ENCODE measurements at places on chromosomes 1 and 21. TPM values are rescaled to one million over a fixed set of nuclear protein-coding genes. Genes with fewer than 3 reads are reported as not detected.

SYCP1 gene
- not detected for total RNA-seq

DNA sequence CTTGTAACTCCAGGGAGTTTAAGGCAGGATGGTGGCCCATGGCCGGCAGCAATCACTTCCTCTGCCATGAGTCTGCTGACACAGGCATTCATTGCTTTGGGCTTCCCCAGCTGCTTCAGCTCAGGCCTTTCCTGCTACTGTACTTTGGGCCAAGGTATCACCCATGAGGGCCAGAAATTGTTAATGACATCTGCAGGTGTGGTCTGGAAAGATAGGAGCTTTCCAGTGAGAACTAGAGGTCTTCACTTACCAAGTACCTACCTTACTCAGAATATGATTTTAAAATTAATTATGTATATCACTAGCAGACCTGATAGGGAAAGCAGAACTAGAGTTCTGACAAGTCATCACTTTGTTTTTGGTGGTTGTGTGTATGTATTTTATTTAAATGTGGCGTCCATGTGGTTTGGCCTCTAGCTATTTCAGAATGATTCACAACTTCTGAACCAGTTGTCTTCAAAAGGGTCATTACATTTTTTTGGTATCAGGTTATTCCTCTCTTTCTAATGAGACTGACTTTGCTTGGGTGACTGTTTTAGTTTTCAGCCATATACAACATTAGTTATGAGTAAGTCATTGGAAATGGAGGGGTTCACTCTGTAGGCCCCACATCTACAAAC is 2.7 kb downstream of the RGL1 start:
- DNase-seq, result no peak

DNA sequence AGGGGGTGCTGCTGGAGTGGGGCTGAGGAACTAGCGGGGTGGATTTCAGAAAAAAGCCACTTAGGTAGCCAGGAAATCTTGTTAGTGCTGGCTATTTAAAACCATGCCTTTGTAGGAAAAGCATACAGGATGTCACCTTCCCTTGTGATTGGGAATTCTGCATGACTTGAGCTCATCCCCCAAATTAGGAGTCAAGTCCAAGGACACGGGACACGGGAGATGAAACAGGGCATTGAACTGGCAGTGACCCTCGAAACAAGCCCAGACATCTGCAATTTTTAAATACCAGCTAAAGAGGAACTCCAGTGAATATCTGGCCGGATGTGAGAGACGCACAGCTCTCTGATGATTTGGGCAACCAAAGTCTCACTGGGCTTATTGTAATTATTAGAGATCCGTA is 32.8 kb downstream of the C2CD2 start:
- DNase-seq, result no peak

DNA sequence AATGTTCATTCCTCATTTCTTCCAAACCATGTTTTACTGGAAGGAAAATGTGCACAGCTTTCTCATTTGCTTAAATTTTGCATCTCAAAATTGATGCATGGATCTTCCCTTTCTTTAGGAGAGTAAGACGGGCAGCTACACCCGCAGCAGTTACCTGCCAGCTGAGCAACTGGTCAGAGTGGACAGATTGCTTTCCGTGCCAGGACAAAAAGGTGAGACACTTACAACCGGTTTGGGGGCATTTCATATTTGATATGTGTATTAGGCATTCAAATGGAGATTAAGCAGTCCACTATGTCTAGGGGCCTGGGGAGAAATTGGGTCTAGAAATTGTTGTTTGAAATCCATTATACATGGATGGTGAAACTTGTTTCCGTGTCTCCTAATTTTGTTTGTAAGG is 12.9 kb downstream of the C8A start:
- DNase-seq, result no peak

CTH gene
- 2.5 TPM for total RNA-seq

GRCh38 chr1:218259800-218260199 is 25.3 kb upstream of the RRP15 start:
- no peak for DNase-seq

DNA sequence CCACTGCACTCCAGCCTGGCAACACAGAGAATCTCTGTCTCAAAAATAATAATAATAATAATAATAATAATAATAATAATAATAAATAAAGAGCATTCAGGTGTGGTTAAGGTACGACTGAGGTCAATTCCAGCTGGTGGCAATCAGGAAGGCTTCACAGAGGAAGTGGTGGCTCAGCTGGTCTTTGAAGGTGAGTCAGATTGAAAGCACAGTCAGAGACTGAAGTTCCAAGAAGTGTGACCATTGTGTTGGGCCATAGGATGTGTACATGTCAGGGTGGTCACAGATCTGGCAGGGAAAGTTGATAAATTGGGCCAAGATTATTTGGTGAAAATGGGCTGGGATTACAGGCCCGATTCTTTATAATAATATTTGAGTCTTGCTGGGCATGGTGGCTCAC is 31.0 kb upstream of the MED18 start:
- DNase-seq, result no peak

DNA sequence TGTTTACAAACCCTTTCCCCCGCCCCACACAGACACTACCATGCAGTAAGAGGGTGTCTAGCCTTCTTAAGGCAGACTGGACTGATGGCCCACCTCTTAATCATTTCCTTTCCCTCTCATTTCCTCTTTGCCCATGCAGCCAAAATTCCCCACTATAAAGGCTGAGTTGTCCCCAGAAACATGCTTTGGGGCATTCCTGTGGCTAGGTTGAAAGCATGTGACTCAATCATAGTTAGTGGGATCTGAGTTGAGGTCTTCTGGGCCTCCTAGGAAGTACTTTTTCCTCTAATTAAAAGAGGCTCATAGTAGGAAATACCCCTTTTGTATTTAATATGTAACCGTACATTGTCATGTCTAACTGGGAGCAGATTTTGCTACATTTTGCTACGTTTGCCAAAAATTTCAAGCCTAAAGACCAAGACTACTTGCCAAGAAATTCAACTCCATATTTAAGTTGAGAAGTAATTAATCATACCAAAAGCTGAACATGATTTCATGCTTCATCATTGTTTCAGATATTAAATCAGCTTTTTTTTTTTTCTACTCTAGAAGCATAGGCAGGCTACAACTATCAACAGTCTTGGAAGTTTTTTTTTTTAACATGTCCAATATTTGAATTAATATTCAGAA is 174.7 kb downstream of the ADGRL4 start:
- no peak for DNase-seq

GRCh38 chr1:79283451-79283850 is 276.9 kb upstream of the ADGRL4 start:
- no peak for DNase-seq

ADORA3 gene
- total RNA-seq, result 17.2 TPM

MACO1 gene
- total RNA-seq, result 20.1 TPM

- DNase-seq, result no peak
Measured at GRCh38 chr21:37770461-37770860, 145.8 kb downstream of the KCNJ6 start.

GRCh38 chr1:90357995-90358394 is 359.1 kb downstream of the BARHL2 start:
- DNase-seq, result no peak

DNA sequence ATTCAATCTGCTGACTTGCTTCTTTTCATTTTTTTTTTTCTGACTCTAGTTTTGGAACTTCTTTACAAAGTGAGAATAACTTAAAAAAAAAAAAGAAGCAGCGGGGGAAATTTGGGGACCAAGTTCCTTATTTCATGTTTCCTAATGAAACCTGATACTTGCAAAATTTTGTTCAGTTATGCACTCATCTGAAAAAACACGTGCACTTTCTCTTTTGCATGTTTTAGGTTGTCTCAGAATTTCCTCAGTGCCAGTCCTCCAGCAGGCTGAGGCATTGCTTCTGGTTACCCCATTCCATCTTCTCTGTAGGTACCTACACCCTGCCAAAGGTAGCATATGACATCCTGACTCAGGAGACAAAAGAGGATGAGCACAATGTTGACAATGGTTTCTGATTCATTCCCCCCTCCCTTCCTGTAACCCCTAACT is 299.7 kb downstream of the GRIK1 start:
- DNase-seq, result no peak

- no peak for DNase-seq
Measured at GRCh38 chr1:31757204-31757679, 6.9 kb downstream of the ADGRB2 start.

GRCh38 chr1:61053712-61054600 is 28.4 kb upstream of the NFIA start:
- no peak for DNase-seq

DNA sequence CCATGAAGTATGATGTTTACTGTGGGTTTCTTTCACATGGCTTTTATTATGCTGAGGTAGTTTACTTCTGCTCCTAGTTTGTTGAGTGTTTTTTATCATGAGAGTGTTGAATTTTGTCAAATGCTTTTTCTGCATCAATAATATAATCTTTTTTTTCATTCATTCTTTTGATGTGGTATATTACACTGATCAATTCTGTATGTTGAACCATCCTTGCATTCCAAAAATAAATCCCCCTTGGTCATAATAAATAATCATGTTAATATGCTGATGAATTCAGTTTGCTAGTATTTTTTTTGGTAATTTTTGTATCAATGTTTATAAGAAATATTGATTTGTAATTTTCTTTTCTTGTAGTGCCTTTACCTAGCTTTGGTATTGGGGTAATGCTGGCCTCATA is 97.9 kb upstream of the ZNF648 start:
- DNase-seq, result no peak

DNA sequence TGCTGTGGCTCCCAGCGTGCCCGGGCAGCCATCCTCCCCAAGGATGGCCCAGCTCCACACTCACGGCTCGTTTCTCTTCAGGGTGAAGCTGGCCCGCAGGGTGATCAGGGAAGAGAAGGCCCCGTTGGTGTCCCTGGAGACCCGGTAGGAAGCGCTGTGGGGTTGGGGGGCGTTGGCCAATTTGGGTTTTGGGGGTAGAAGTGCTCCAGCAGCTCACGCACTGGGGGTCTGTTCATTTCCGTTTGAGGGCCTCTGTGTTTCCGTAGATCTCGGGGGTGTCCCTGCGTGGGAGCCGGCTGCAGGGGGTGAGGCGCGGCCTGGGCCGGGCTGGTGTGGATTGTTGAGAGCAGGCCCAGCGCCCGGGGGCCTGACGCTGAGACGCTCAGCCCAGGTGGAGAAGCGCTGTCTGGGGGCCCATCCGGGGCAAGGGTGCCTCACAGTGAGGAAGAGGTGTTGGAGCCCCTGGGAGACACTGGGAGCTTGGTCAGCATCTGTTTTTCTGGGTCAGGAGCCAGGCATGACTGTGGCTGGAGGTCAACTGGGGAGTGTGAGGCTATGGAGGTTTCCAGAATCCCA is 12.6 kb downstream of the COL6A1 start:
- DNase-seq, result no peak

DNA sequence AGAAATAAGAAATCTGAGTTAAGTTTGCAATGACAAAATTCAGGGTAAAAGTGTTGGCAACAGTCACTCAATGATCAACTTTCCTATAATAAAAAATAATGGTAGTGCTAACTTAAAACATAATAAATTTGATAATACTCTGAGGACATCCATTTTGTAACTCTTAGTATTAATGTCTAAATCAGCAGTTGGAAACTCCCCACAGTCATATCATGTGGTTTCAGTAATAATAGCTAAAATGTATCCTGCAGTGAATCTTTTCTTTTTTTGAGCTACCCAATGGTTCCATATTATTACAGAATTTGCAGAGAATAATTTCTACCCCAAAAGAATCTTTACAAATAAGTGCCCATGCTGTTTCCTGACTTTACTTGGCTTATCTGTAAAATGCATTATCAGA is 286.7 kb downstream of the PTPRC start:
- DNase-seq, result no peak

AMPD2 gene
- total RNA-seq, result 63.1 TPM

DNA sequence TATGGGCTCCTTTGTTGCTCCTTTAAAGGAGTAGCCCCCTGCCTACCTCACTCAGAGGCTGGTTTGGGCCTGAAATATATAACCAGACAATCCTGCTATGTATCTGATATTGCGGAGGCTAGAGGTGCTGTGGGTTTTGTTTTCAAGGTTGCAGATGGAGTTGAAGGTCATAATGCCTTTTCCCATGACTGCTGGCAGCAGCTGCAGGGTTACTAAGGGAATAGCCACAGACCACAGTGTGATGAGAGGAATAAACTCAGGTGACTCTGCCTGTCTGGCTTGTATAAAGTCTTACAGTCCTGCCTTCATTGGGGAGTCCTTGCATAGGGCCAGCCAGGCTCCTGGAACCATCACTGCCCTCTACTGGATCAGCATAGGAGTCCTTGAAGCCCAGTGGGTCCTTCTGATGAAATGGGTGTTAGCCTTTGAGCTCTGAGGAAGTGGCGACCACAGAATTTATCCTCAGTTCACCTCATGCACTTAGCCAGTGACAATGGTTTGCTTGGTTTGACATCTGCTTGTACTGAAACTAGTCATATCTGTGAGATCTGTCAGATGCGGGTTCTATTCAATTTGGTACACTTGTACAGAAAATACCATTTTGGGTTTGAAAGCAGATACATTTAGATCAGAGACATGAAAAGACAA is 174.4 kb upstream of the HMCN1 start:
- DNase-seq, result no peak

DNA sequence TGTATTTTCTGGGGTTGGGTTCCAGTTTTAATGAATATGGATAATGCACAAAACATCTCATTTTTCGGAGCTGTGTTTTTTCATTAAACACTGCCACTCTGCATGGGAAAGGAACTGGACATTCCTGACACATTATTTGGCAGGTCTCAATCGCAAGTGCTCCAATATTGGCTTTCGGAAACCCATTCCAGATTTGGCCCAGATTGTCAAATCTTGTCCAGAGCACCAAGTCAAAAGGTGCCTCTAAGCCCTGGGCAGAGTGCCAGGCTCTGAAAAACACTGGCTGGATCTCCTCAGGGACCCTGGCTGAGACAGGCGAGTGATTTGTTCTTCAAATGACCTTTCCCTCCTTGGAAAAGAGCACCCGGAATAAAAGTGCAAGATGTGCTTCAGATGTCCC is 68.4 kb upstream of the MRPS6 start:
- DNase-seq, result no peak

SLC45A1 gene
- total RNA-seq, result 2.0 TPM

- DNase-seq, result no peak
Measured at GRCh38 chr1:21335750-21336224, 45.5 kb upstream of the ECE1 start.

- no peak for DNase-seq
Measured at GRCh38 chr21:21175798-21176334, 177.7 kb downstream of the NCAM2 start.

DNA sequence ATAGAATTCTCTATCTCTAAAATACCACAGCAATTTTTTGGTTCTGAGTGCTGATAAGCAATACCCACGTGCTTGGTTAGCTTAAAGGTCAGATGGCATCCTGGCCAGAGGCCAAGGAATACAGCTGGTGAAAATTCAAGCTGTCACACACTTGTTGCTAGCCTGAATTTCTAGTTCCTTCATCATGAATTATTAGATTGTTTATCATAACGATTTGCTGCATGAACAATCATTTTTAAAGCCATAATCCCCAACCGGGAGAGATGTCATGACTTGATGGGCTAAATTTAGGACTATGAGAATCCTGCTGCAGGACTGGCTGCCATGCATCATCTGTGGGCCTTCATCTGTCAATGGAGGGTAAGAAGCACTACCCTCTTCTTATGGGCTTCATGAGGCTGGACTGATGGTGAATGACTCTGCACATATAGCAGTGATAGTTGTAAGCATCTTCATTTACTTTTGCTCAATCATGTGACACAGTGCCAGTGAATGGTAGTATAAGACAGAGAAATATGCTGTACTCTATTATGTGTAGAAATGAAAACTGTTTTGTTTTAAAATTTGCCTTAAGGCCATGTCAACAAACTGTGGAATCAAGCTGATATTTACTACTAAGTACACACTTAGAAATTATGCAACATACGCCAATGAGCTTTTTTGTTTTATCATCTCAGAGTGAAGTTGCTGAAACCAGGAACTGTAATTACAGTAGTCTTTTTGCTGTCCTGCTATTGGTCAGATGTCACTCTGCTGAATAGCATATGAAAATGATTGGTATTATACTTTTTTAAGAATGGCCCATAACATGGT is 80.5 kb upstream of the RALGPS2 start:
- DNase-seq, result no peak

All from mesenteric fat pad (tissue), 1 donor.